ENCODE measurements at places on chromosomes 12 and 14. TPM values are rescaled to one million over a fixed set of nuclear protein-coding genes. Genes with fewer than 3 reads are reported as not detected.

The TOMM20L gene
- total RNA-seq, result not detected

The MYO1H gene
- total RNA-seq, result 0.25 TPM

The PPP4R4 gene
- 0.49 TPM for total RNA-seq

The NYNRIN gene
- 14.5 TPM for total RNA-seq

The CLIP1 gene
- 59.0 TPM for total RNA-seq

The C12orf54 gene
- not detected for total RNA-seq

The DHRS4L2 gene
- 1.7 TPM for total RNA-seq

The TMPRSS12 gene
- total RNA-seq, result not detected

The ADSS1 gene
- 2.0 TPM for total RNA-seq

The KRT8 gene
- 0.25 TPM for total RNA-seq

The TAS2R19 gene
- total RNA-seq, result 11.3 TPM

The NTN4 gene
- 51.1 TPM for total RNA-seq

The ORAI1 gene
- 1.2 TPM for total RNA-seq

The PTPRR gene
- 12.8 TPM for total RNA-seq

The HOXC12 gene
- not detected for total RNA-seq

The TAS2R8 gene
- total RNA-seq, result 0.49 TPM

The HSPB8 gene
- 1.2 TPM for total RNA-seq

The PZP gene
- total RNA-seq, result under 0.01 TPM

The TMEM63C gene
- total RNA-seq, result 11.1 TPM

The ETNK1 gene
- 63.4 TPM for total RNA-seq

The PAN2 gene
- 22.9 TPM for total RNA-seq

The TAS2R43 gene
- 4.9 TPM for total RNA-seq

The FMNL3 gene
- 8.1 TPM for total RNA-seq

The LIN52 gene
- total RNA-seq, result 14.0 TPM

The MUCL1 gene
- not detected for total RNA-seq
